ENCODE measurements at places on chromosomes 1 and 21.

GRCh38 chr1:9075022-9075421, 5.6 kb upstream of the SLC2A5 start:
- DNase-seq: peak; percentile 62

DNA sequence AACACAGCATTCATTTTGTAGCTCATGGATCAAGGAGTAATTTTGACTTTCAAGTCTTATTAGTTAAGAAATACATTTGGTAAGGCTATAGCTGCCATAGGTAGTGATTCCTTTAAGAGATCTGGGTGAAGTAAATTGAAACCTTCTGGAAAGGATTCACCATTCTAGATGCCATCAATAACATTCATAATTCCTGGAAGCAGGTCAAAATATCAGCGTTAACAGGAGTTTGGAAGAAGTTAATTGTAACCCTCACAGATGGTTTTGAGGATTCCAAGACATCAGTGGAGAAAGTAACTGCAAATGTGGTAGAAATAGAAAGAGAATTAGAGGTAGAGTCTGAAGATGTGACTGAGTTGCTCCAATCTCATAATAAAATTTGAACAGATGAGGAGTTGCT, 216.6 kb downstream of the GREM2 start:
- DNase-seq: no peak

GRCh38 chr1:30405631-30406212, 317.7 kb downstream of the MATN1 start:
- no peak for DNase-seq

DNA sequence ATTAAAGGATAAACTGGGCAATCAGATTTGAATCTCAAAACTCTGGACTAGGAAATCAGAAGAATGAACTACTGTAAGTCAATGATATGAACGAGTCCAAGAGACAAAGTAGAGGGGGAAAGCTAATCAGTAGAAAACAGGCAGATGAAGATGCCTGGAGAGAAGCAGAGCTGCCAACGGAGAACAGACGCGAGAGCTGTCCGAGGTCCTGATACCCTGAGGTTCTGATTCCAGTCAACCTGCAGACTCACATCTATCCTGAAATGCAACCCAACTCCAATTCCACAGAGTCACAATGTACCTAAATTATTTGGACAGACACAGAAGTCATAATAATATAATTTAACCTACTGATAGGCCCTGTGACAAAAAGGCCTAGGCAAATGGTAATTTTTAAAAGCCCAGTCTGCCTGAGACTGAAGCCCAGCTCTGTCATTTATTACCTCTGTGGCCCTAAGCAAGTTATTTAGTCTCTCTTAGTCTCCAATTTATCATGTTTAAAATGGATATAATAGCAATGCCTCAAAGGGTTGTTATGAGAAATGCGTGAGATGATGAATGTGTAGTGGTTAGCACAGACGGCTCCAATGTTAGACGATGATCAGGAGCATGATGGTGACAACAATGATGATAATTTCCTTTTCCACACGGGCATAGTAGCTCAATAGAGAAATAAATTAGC, 33.4 kb downstream of the RGS7 start:
- peak; percentile 61 for DNase-seq

DNA sequence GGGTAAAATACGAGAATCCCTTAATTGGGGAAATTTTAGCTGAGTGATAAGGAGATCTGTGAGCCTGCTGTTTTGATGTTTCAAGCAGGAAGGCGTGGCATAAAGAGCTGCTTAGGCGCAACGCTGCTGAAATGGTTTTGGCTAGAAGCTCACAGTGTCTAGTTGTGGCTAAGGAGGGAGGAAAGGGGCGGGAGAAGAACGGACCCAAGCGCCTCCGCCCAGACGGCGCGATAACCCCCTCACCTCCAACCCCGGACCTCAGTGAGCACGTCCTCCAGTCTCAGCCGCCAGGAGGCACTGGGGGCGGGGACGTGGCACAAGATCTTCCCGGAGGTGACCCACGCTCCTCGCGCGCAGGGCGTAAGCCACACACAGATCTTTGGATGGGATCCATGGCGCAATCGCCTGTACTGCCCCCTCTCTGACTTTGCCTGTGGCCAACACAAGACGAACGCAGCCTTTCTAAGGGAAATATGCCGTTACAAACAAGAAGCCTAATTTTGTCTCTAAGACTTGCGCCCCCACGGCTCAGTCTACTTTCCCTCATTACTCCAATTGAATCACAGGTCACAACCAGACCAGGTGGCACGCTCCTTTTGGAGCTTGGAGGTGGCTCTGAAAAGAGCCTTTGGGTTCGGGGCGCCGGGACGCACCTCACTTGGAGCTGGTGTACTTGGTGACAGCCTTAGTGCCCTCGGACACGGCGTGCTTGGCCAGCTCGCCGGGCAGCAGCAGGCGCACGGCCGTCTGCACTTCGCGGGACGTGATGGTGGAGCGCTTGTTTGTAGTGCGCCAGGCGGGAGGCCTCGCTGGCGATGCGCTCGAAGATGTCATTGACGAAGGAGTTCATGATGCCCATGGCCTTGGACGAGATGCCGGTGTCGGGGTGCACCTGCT, 23.4 kb upstream of the RNF187 start:
- peak; percentile 96 for DNase-seq

GRCh38 chr1:169133801-169134502, 27.5 kb downstream of the ATP1B1 start:
- peak; percentile 37 for DNase-seq

DNA sequence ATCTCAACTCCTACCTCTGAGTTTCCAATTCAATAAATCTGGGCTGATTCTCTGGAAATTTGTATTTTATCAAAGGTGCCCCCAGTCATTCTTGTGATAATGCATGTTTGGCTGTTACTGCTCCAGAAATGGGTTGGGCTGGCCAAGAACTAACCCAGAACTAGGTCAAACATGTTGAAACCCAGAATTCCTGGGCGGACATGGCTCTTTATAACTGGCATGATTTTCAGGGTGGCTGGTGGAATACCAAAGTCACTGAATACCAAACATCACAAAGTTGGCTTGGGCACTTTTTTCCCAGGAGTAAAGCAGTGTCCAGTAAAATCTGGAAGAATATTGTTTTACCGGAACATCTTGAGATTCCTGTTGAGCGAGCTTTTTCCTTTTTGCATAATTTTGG, 89.4 kb upstream of the S1PR1 start:
- DNase-seq: no peak

DNA sequence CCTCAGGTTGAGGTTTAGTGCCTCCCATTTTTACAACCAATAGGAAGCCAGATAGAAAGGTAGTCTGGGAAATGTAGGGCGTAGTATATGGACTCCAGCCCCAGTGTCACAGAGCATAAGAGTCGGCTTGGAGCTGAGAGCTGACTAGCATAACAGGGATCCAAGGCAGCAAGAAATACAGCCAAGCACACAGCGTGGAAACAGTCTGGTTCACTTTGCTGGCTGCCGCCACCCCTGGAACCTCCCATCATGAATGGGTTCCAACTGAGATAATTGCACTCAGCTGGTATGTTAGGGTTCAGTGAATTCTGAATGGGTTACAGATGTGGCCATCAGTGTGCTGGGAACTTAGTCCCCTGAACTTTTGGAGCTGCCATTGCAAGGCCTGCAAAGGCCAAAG, 76.7 kb upstream of the GPR88 start:
- DNase-seq: no peak

- no peak for DNase-seq
These were observed 1.8 kb downstream of the LAPTM5 start for GRCh38 chr1:30755746-30756145.

- DNase-seq: peak; percentile 96
These were observed 242.2 kb downstream of the PTPRC start for GRCh38 chr1:198880818-198881597.

- DNase-seq: peak; percentile 31
These were observed 4.0 kb downstream of the LRRC53 start for GRCh38 chr1:74508449-74508848.

- no peak for DNase-seq
These were observed 1.9 kb downstream of the TNFAIP8L2 start for GRCh38 chr1:151158326-151158725.

DNA sequence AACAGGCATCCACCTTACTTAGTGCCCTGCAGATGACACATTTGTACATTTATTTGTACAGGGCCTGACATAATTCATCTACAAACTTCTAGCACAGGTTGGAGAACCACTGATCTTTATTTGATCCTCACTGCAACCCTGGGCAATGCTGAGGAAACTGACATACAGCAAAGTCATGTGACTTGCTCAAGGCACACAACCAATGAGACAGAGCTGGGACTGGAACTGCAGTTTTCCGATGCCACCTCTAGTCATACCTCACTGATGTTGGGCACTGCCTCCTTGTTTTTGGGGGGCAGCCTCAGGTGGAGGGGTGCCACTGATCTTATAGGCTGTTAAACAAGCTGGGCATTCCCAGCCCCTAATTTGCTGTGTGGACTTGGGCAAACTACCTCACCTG, 3.4 kb downstream of the PROK1 start:
- no peak for DNase-seq

- peak; percentile 15 for DNase-seq
These were observed 314.3 kb downstream of the HHIPL2 start for GRCh38 chr1:222233444-222234158.

DNA sequence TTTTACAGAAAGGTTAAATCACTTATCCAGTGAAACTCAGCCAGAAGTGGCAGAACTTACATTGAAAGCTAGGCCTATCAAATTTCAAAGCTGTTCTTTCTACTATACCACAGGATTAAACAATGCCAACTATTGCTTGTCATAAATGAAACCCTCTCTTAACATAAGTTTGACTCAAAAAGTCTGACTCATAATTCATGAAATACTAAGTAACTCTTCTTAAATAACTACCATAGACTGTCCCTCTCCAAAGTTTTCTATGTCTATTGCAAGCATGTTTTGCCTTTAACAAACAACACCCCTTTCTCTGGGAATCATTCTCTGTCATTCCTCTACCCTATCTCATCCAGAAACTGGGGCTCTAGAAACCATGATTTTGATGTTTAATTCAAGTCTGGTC, 109.5 kb upstream of the UBE2U start:
- DNase-seq: no peak

GRCh38 chr1:65443647-65444046, 23.2 kb downstream of the LEPR start:
- no peak for DNase-seq

DNA sequence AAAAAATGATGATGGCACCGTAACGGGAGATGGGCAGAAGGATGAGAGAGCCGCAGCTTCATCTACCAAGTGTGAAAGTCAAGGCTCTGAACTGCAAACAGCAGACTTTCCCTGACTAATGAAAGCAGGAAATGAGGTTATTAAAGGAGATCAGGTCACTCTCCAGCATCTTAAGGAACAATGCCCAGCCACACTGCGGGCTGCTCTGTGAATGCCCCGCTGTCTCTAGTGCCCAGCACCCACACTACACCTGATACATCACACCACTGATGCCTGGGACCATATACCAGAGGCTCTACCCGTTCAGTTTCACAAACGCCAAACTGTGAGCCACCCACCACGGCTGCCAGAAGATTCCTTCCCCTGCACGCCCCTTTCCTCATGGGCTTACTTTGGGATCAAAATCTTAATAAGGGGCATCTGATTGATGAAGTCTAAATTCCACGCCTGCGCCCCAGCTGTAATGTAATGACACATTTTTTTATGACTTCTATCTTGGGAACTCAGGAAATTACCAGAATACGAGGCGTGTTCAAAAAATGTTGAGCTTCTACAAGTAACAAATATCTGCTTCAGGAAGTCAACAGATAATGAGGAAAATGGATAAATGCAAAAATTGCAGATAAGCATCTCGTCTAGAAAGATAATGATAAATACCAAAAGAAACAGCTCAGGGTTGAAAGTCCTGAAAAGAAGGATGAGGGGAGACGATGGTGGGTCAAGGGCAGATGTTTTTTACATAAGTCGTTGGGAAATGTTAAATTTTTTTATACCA, 72.0 kb downstream of the MIS18A start:
- no peak for DNase-seq

- no peak for DNase-seq
These were observed 7.8 kb upstream of the ACTRT2 start for GRCh38 chr1:3013371-3014049.

GRCh38 chr1:205662135-205662738, 18.1 kb downstream of the SLC45A3 start:
- DNase-seq: no peak

DNA sequence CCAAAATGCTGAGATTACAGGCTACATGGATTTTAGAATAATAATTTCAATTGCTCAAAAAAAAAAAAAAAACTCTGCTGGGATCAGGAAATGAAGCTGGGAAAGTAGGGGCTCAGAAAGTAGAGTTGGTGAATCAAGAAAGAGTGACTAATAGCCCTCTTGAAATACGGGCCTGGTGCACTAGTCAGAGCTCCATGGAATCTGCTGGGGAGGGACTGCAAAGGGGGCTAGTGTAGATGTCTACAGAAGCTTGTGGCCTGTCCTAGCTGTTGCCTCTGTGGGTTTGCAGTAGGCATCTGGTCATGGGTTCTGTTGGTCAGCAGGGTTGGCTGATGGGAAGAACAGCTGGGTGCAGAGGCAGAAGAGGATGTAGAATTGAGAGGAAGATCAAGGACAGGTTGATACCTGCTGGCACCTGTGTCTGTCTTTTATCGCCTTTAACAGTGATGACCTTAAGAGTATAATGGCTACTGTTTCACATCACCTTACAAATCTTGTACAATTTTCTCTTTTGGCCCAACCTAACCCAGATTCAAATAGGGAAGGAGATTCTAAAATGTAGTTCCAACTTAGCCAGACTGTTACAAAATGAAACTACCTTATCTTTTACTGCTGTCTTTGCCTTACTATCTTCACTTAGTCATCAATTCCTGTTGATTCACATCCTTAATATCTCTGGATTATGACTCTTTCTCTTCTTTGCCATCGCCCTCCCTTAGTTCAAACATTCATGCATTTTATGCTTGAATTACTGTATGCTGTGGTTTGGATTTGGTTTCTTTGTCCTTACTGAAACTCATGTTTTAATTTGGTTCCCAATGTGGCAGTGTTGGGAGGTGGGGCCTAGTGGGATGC, 126.2 kb downstream of the GIPC2 start:
- DNase-seq: no peak

- DNase-seq: no peak
These were observed 169.8 kb downstream of the DAB1 start for GRCh38 chr1:57254022-57254421.

GRCh38 chr1:232238009-232238408, 391.9 kb downstream of the SIPA1L2 start:
- no peak for DNase-seq

GRCh38 chr1:207822602-207823451, 71.0 kb downstream of the CD46 start:
- no peak for DNase-seq

GRCh38 chr1:244337839-244338238, 113.9 kb downstream of the ADSS2 start:
- DNase-seq: no peak
